T-helper 17 cell (primary cell): ENCODE measurements at places on chromosomes 6 and 20.

- H3K27ac ChIP-seq = no peak overlapping the region
- DNase-seq = no peak
- peaks cover 7% of the 10 kb centered on the region for H3K36me3 ChIP-seq
- H3K4me3 ChIP-seq = no peak overlapping the region
Observed at GRCh38 chr20:49029203-49029602, 16.9 kb upstream of the CSE1L start.

DNA sequence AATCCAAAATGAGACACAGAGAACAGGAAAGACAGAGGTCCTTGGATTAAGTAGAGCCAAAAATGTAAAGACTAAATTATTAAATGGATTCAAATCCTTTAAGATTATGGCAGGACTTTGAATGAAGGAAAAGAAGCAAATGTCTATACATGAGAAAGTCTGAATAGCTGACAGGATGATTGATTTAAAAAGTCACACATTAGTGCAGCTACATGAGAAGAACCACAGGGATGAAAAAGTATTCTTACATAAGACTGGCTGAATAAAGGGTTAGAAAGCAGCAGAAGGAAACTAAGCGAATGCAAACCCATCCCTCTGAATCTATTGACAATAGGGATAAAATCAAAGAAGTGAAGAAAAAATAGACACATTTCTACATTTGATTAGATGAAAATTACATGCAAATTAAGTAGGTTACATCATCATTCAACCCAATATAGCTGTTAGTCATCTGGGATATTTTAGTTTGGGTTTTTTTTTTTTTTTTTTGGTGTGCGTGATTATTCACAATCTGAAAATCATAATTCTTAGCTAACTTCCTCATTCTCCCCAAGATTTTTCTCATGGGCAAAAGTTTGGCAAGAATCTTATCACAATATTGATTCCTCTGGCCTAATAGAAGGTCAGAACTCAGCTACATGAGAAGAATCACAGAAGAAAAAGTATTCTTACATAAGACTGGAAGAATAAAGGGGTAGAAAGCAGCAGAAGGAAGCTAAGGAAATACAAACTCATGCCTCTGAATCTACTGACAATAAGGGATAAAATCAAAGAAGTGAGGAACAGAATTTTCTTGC, 845.4 kb downstream of the HACE1 start:
- H3K27me3 ChIP-seq = no peaks in the 10 kb centered on the region
- H3K36me3 ChIP-seq = no peaks in the 10 kb centered on the region
- H3K4me3 ChIP-seq = no peak overlapping the region
- H3K27ac ChIP-seq = no peak overlapping the region
- H3K4me1 ChIP-seq = no peaks in the 10 kb centered on the region
- DNase-seq = no peak

DNA sequence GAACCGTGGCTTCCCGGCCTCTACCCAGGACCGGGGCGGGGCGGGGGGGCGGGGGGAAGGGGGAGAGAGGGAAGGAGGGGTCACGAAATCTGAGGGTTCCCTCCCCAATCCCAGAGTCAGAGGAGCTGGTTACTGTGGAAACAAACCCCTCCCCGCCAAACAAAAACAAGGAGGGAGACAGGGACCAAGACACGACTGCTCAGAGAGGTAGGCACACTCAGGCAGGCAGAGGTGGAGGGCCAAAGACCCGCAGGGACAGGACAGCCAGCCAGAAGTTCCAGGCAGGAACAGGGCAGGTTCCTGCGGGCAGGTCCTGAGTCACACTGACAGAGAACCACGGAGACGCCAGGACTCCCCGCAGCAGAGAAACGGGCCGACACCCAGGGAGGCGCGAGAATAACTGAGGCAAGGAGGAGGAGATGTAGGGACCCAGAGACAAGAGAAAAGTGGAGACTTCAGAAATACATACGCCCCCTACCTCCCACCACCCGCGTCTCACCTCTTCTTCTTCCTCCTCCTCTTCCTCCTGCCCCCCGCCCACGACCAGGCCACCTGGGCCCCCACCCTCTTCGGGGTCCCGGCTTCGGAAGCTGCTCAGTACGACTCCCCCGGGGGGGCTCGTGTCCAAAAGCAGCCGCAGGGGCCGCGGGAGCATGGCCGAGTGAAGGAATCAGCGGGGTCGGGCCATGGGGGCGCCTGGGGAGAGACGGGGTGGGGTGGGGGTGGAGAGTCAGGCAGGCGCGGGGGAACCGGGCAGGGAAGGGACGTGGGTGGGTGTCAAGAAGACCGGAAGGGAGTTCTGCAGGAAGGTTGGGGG, 578 bp downstream of the RGL2 start:
- H3K4me1 ChIP-seq = peaks cover 33% of the 10 kb centered on the region
- peaks cover 14% of the 10 kb centered on the region for H3K36me3 ChIP-seq

- no peak for DNase-seq
- H3K27me3 ChIP-seq = peaks cover 8% of the 10 kb centered on the region
- no peaks in the 10 kb centered on the region for H3K4me1 ChIP-seq
- no peak overlapping the region for H3K27ac ChIP-seq
- no peaks in the 10 kb centered on the region for H3K36me3 ChIP-seq
Observed at GRCh38 chr20:44367746-44368145, 12.2 kb downstream of the HNF4A start.

- peak overlapping the region; percentile 36 for H3K4me3 ChIP-seq
- peaks cover 13% of the 10 kb centered on the region for H3K4me1 ChIP-seq
- H3K27ac ChIP-seq = no peak overlapping the region
- H3K36me3 ChIP-seq = no peaks in the 10 kb centered on the region
- no peak for DNase-seq
Observed at GRCh38 chr6:149698175-149698574, 19.7 kb downstream of the LATS1 start.
